ENCODE measurements at places on chromosomes 2 and 18. TPM values are rescaled to one million over a fixed set of nuclear protein-coding genes. Genes with fewer than 3 reads are reported as not detected.

GRCh38 chr2:28048341-28048740 is 157.8 kb downstream of the BABAM2 start:
- no peak for DNase-seq

DNA sequence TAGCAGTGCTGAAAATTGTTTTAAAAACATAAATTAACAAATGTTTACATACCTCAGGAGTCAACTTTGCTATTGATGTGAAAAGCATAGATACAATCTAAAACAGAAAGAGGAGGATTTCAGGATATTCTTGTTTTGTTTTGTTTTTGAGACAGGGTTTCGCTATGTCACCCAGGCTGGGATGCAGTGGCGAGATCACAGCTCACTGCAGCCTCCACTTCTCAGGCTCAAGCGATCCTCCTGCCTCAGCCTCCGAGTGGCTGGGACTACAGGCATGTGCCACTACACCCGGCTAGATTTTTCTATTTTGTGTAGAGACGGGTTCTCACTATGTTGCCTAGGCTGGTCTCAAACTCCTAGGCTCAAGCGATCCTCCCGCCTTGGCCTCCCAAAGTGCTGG is 60.6 kb downstream of the C2orf74 start:
- DNase-seq: no peak

GRCh38 chr18:29123706-29124530 is 947.0 kb upstream of the CDH2 start:
- DNase-seq: peak; percentile 5

DNA sequence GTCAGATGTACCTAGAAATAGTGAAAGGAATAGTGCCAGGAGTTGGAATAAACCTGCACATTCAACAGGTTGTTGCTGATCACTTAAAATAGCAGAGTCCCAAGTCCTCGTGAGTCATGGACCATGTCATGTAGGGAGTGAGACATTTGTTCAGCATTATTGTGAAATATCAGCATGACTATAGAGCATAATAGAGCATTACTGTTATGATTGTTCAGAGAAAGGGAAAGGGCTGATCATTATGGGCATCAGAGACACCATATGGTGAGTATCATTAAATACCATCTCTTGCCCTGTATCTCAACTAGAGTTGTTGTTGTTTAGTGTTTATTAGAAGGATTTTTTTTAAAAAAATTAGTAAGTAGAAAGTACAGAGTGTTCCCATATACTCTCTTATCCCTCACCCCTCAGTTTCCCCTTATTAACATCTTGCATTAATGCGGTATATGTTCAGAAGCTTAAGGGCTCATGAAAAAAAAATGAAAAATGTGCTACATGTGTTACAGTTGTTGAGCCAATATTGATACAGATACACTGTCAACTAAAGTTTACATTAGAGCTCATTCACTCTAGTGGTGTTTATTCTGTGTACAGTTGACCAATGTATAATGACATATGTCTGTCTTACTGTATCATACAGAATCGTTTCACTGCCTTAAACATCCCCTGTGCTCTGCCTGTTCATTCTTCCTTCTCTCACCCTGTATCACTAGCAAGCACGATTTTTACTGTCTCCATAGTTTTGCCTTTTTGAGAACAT is 5.7 kb downstream of the ELAC1 start:
- DNase-seq: peak; percentile 90

DNA sequence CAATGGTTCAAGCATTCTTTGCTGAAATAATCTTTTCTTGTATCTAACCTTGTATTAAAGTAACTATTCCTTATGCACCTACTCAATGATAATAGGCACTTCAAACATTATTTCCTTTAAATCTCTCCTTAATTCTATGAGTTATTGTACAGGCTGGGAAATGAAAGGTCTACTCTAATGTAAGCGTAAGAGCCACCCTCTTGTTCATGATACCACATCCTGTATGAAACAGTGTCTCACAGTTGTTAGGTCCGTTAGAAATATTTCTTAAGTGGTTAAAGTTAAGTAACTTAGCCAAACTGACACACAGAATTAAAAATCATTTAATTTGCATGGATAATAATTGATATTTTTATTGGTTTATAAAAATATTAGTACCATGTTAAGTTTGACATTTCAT is 162.5 kb upstream of the RPRM start:
- DNase-seq: no peak

The MALL gene
- 3.2 TPM for total RNA-seq

GRCh38 chr2:120312860-120313694 is 32.9 kb upstream of the INHBB start:
- DNase-seq: peak; percentile 74

DNA sequence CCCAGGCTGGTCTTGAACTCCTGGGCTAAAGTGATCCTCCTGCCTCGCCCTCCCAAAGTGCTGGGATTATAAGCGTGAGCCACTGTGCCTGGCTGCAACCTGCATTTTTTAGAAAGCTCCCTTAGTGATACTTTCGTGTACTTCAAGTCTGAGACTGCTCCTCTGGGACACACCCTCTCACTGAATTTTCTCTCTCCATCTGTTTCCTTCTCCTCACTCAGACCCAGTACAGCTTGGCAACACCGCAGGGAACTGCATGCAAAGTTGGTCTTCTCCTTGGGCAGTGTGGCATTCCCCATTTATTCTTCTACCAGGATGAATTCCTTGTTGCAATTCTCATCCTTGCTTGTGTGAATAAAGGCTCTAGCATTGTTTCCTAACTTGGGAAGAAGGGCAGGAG is 175.9 kb downstream of the LPIN1 start:
- DNase-seq: no peak

GRCh38 chr18:9001209-9001608 is 101.3 kb upstream of the NDUFV2 start:
- DNase-seq: no peak

The MC2R gene
- total RNA-seq: not detected
